ENCODE measurements at places on chromosomes 2 and 18.

- DNase-seq = no peak
Measured at GRCh38 chr2:25570161-25570845, 103.1 kb downstream of the DTNB start.

DNA sequence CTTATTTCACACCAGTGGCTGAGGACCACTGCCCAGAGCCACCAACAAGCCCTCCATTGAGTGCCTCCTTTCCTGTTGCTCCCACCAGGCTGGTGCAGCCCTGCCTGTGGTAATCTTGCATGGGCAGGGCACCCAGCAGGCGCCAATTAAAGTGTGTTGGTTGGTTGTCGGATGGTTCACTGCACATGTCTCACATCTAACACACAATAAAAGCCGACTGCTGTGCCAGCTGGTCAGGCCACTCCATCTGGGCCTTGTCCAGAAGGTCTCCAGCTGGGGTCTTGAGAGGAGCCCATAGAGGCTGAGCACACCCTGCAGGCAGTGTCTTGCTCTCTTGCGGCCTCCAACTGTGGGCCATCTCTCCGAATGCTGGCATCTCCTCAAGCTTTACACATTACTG is 494.8 kb upstream of the KLHL29 start:
- peak; percentile 35 for DNase-seq

- DNase-seq = no peak
Measured at GRCh38 chr2:70258532-70258875, 567 bp downstream of the PCYOX1 start.

DNA sequence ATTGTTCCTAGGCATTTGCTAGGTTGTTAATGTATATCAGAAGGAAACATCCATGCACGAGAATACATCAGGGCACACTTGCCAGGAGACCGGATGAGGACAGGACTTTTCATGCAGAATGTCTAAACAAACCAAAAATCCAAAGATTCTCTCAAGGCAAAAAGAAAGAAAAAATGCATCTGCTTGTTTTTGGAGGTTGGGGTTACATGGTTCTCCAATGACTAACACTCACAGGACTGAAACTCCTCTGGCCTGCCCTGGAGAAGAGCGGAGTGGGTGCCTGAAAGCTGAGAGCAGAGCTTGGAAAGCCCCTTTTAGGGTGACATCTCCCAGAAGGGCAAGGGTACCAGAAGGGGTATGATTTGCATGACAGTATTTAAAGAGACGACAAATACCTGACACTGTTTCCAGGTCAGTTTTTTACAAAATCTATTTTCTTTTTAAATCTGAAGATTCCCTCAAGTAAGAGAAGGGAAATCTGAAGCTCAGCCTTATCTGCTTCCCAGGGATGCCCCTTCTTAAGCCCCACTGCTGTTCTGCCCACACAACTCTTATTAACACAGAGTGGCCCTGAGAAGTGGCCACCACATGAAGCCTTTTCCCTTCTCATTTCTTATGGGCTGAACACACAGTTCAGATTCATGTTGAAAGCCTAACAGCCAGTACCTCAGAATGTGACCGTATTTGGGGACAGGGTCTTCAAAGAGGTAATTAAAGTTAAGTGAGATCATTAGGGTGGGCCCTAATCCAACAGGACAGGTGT is 216.4 kb downstream of the STK39 start:
- no peak for DNase-seq

DNA sequence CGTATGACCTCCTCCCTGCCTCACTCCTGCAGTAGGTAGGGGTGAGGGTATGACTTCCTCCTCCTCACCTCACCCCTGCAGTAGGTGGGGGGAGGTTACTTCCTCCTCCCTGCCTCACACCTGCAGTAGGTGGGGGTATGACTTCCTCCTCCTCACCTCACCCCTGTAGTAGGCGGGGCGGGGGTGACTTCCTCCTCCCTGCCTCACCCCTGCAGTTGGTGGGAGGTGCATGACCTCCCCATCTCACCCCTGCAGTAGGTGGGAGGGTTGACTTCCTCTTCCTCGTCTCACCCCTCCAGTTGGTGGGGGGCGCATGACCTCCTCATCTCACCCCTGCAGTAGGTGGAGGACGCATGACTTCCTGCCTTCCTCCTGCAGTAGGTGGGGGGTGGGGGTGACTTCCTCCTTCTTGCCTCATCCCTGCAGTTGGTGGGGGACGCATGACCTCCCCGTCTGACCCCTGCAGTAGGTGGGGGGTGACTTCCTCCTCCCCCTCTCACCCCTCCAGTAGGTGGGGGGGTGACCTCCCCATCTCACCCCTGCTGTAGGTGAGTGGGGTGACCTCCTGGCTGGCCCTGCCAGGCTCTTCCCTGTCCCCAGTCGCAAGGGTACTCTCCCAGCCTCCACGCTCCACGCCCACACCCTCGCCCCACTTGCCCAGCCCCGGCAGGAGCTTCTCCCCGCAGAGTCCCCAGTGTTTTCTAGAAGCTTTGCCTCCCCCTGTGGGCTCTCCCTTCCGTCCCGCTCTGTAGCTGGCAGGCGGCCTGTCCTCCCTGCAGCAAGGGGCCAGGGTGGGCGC is 39.3 kb downstream of the TSHZ1 start:
- no peak for DNase-seq

- no peak for DNase-seq
Measured at GRCh38 chr2:48114256-48114655, 208.0 kb upstream of the FBXO11 start.

- DNase-seq = no peak
Measured at GRCh38 chr18:62637807-62638687, 77.3 kb upstream of the PHLPP1 start.

DNA sequence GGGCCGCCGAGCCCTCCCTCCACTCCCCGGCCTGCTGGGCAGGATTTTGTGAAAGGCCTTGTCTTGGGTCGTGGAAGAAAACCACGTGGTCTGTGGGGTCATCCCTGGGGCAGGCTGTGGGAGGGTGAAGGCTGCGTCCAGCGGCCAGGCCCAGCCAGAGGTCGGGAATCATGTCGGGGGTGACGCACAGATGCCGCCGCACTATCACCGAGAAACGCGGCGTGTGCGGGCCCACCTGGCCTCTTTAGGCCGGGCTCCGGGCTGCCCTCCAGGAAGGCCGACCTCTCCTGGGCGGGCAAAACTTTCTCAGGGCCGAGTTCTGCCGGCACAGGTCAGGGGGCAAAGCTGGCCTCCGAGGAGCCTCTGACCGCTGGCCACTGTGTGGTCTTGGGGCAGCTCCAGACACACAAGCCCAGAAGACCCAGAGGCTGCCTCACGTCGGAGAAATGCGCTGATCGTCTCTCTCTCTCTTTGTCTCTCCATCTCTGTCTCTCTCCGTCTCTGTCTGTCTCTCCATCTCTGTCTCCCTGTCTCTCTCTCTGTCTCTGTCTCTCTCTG is 28.4 kb downstream of the NFATC1 start:
- no peak for DNase-seq

GRCh38 chr2:144886862-144887261 is 366.9 kb upstream of the ZEB2 start:
- DNase-seq = no peak

- DNase-seq = no peak
Measured at GRCh38 chr18:80250740-80251364, 3.5 kb upstream of the PARD6G start.

DNA sequence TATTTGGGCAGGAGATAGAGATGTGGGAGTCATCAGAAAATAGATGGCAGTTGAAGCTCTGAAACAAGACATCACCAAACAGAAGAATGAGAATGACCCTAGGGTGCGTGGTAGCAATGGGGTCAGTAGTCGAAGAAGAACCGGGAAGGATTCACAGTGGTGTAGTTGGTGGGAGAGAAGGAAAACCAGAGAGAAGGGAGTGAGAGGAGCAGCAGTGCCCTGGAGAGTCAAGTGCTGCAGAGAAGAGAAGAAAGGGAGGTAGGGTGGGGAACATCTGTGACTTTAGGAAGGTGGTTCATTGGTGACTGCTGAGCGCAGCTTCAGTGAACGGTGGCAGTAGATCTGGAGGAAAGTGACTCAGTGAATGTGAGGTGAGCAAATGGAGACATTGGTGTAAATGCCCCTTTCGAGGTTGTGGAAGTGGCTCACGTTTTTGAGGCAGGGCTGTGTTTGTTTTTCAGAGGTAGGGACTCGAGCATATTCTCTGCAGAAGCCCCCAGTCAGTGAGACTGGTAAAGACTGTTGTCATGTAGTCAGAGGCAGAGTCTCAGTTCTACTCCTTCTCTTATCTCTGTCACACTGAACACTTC is 36.4 kb downstream of the CDC42EP3 start:
- no peak for DNase-seq

DNA sequence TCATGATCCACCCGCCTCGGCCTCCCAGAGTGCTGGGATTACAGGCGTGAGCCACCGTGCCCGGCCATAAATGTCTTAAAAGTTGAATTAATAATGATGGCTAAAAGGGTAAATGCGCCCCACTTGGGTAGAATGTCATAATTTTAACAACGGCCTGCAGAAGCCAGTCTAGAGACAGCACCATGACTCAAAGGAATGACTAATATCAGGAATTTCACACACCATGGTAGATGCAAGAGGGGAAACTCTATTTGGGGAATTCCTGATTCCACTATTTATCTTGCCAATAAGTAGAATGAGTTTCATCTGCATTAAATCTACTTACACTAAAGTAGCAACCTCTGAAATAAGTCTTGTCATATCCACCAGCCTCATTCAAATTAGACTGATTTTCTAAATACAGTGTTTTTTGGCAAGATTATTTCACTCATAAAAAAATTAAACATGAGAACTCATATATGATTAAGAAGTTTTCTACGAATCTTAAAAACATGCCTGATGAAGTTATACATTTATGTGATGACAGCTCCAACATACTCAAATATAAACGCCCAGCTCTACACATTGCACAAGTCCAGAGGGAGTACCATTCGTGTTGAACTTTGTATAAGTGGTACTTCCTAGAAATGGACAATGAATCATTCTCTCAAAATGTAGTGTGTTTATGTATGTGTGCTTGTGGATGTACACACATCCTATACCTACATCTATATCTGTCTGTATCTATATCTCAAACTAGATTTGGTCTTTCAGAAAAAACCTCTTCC is 309.7 kb downstream of the IRS1 start:
- no peak for DNase-seq

DNA sequence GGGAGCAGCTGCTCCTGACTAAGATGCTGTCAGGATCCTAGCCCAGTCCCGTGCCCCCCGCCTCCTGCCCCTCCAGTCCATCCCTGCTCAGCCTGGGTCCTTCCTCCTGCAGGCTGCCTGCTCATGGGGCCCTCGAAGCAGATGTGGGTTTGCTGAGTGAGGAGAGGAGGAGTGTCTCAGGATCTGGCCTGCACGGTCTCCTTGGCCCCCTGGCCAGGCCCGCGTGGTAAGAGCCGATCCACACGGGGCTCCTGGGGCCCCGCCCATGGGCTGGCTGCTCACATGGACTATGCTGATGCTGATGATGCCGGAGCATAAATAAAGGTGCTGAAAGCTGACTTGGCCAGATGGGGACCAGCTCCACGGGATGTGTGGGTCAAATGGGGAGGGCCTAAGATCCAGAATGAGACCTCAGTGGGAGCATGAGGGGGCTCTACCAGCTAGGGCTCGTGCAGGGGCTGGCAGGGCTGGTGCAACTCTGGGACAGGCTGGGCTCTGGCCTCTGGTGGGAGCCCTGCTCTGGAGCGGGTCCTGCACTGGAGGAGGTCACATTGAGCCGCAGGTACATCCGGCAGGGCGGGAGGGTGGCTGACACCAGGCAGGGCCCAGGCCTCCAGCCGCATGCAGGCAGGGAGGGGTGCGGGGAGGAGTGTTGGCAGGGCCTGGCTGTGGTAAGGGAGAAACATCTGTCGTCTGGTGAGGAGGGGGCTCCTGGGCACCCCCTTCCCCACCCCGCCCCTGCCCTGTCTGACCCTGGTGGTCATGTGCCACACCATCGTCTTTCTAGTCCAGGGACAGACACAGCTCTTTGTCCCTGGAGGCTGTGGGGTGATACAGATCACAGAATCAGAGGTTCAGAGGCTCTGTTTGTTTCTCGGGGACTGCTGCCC is 275.3 kb upstream of the HDAC4 start:
- DNase-seq = no peak

- DNase-seq = no peak
Measured at GRCh38 chr2:1585635-1586034, 158.7 kb downstream of the PXDN start.

DNA sequence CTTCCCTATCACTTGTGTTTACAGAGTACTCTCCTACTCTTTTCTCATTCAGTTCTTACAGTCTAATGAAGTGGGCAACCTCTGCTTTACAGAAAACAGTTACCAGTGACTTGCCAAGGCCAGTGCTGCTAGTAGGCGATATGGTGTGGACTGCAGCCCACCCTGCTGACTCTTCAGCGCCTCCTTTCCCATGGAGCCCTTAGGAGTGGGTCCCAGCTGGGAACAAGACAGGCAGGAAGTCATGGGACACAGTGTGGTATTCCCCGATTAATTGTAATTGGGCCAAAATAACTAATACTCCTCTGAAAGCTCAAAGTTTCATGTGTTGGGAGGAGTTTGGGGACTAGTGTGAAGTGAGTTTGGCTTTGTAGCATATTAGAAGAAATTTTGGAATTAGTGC is 120.1 kb upstream of the EML6 start:
- no peak for DNase-seq

DNA sequence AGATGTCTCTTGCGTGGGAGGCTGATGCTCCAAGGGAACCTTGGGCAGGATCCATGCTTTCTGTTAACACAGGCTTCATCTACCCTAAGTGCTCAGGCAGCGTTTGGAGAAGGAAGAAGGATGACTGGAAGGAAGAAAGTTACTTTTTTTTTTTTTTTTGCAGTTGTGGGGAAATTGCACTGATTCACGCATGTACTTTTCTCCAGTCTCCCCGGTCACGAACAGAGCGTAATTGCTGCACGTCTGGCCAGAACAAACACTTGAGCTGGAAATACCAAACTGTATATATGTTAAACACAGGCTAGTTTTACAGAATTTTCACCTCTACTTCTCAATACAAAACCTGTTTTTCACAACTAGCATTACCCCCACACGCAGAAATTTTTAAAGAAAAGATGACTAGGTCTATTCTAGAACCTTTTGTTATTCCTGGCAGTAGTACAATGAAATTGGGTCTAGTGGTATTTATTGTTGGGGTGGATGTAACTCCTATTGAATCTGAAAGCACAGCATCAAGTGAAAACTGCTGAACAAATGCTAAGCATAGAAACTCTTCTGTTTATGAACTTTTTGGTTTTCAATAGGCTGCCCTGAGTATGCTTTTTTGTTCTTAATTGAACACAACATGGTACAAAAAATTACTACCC is 9.3 kb upstream of the SCYGR5 start:
- no peak for DNase-seq

DNA sequence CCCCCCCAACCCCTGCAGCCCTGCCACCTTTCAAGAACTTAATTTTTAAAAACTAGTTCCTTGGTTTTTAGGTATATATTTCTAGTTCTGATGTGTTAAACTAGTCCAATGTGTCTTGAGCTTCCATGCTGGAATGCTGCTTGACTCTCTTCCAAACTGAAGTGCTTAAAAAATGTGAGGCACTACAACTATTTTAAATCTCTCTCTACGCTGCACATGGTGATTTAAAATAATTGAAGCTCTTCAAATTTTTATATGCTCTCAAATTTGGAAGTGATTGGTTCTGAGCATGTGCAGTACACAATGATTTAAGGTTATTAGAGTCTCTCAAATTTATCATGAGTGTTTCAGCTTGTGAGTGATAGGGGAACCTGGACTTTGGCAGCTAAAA is 192.6 kb upstream of the ZEB2 start:
- DNase-seq = no peak
